ENCODE measurements at places on chromosomes 4 and X.

DNA sequence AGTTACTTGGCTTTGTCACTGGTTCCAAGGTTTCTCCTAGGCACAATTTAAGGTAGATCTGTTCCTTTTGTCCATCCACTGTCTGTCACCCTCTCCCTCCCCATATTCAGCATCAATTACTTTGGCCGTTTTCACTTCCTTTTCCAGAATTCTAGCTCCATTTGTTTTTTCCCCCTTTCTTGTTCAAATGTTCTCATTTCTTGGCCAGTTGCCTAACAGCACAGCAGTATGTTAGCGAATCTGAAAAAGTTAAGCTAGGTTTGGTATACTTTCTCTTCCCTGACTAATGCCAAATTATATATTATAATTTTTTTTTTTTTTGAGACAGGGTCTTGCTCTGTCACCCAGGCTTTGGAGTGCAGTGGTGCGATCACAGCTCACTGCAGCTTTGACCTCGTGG lies 409.1 kb upstream of the TEX13C start:
- H3K4me3 ChIP-seq: no peak overlapping the region
- no peak overlapping the region for H3K27ac ChIP-seq
- H3K4me1 ChIP-seq: no peaks in the 10 kb centered on the region
- no peak for DNase-seq

DNA sequence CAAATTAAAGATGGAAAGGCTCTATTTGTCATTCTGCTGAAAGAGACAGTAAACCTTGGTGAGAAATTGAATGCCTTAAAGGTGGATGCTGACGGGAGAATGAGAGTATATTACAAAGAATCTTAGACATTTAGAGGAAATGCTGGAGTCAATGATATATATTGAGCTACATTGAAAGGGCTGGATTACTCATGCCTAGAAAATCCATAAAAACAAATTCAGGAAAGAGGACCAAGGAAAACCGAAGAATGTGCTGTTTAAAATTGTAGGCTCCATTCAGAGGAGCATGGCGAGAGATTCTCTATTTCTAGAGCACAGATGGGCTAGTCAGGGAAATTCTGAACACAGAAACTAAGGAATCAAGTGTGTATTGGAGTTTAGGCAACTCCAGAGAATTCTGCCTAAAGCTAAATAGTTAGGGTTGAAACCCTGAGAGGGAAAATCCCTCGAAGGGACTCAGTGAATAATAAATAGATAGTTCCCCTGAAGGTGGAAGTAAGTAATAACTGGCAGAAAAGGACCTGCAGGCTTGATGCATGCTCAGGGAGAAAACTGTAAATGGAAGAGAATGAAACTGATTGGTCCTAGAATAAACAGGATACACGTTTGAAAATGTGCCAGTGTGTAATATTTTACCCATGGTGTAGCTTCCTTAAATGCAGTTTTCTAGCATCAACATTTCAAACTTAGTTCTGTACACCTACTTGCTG lies 1532.4 kb upstream of the TENM3 start:
- no peaks in the 10 kb centered on the region for H3K36me3 ChIP-seq
- DNase-seq: no peak
- no peak overlapping the region for H3K27ac ChIP-seq
- no peak overlapping the region for H3K4me3 ChIP-seq
- H3K4me1 ChIP-seq: no peaks in the 10 kb centered on the region

GRCh38 chrX:69162361-69162865 lies 2.8 kb downstream of the PJA1 start:
- DNase-seq: no peak
- H3K36me3 ChIP-seq: peaks cover 17% of the 10 kb centered on the region
- H3K27ac ChIP-seq: no peak overlapping the region

- H3K4me1 ChIP-seq: peaks cover 66% of the 10 kb centered on the region
- no peak overlapping the region for H3K27ac ChIP-seq
- no peaks in the 10 kb centered on the region for H3K27me3 ChIP-seq
Observed at GRCh38 chrX:69138512-69138911, 26.7 kb downstream of the PJA1 start.

- no peak overlapping the region for H3K4me3 ChIP-seq
- H3K27me3 ChIP-seq: no peaks in the 10 kb centered on the region
- no peak for DNase-seq
- no peak overlapping the region for H3K27ac ChIP-seq
- no peaks in the 10 kb centered on the region for H3K4me1 ChIP-seq
Observed at GRCh38 chrX:122703762-122704161, 480.3 kb upstream of the GRIA3 start.

DNA sequence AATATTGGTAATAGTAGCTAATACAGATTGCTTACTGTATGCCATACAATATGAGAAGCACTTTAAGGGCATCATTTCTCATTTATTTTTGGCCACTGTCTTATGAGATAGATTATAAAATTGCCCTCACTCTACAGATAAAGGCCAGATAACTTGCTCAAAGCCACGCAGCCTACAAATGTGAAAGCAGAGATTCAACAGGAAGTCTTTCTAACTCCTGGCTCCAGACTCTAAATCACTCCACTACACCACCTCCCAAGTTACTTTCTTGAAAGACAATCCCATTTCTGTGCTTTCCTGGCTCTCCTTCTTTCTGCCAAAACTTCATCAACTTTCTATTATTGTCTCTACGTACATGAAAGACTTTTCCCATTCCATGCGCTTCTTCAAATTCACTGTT lies 194.7 kb downstream of the FBXO8 start:
- H3K27ac ChIP-seq: no peak overlapping the region
- H3K4me1 ChIP-seq: no peaks in the 10 kb centered on the region
- H3K27me3 ChIP-seq: no peaks in the 10 kb centered on the region

- no peak for DNase-seq
- no peak overlapping the region for H3K4me3 ChIP-seq
- H3K36me3 ChIP-seq: no peaks in the 10 kb centered on the region
- no peaks in the 10 kb centered on the region for H3K27me3 ChIP-seq
Observed at GRCh38 chr4:141294306-141294705, 73.6 kb downstream of the ZNF330 start.

- no peak overlapping the region for H3K4me3 ChIP-seq
- no peak for DNase-seq
- peaks cover 9% of the 10 kb centered on the region for H3K36me3 ChIP-seq
- no peaks in the 10 kb centered on the region for H3K4me1 ChIP-seq
- no peaks in the 10 kb centered on the region for H3K27me3 ChIP-seq
Observed at GRCh38 chr4:2888886-2889285, 45.2 kb downstream of the ADD1 start.

DNA sequence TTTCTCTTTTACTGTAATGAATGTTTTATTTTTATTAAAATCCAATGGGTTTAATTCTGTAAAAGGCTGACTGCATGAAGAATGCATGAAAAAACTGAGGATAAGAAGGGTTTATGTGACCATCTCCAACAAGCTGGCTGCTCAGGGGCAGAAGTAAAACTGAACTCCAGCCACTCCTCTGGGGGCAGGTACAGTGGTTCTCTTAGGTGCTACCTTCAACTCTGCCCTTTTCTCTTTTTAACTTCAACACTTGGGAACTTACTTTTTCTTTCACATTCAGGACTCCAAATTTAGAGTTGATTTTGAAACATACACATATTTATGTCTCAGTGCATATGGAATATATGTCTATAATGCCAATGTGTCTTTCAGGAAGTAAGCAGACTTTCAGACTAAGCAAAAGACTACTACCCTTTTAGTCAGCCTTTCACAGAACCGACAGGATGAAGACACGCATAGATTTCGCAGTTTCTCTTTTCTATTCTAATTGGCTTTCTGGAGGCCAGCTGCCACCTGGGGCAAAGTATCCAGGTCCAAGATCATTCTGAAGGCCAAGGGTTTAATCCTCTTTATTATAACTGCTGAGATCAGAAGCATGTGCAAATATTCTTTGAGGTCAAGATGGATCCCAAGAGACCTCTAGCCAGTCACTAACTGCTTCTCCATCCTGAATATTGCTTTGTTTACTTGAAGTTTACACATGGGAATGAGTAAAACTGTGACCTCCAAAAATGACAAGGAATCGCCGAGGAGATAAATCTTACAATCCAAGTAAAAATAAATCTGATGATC lies 30.7 kb downstream of the HS3ST1 start:
- DNase-seq: no peak
- no peak overlapping the region for H3K4me3 ChIP-seq
- H3K36me3 ChIP-seq: peaks cover 14% of the 10 kb centered on the region
- peak overlapping the region; percentile 41 for H3K27ac ChIP-seq
- no peaks in the 10 kb centered on the region for H3K27me3 ChIP-seq

DNA sequence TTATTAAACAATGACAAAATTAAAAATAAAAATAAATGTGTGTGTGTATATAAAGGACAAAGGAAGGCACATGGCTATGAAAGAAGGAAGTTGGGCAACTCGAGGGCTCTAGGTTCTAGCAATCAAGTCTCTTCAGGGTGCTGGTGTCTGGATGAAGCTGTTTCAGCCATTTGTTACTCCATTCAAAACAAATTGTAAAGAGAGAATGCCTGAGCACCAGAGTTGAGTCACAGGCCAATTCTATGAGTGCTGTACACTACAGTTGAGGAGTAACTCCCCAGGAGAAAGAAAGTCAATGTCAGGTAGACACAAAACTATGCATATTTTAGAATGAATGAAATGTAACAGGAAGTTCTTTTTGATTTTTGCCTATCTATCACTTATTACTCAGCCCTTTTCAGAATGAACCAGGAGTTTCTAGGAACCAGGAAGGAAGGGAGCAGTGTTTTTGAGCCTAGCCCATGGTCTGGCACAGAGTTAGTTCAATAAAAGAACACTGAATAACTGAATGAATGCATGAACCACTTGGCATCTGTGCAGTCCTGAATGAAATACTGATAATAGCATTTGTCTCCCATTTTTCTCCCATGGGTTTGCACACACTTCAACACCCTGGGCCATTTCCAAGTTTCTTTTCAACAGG lies 151.7 kb upstream of the CPEB2 start:
- no peaks in the 10 kb centered on the region for H3K36me3 ChIP-seq
- no peak for DNase-seq
- no peak overlapping the region for H3K27ac ChIP-seq

Data from tibial nerve (tissue), 4 donors.